ENCODE measurements at places on chromosomes 13 and 19. TPM values are rescaled to one million over a fixed set of nuclear protein-coding genes. Genes with fewer than 3 reads are reported as not detected.

DNA sequence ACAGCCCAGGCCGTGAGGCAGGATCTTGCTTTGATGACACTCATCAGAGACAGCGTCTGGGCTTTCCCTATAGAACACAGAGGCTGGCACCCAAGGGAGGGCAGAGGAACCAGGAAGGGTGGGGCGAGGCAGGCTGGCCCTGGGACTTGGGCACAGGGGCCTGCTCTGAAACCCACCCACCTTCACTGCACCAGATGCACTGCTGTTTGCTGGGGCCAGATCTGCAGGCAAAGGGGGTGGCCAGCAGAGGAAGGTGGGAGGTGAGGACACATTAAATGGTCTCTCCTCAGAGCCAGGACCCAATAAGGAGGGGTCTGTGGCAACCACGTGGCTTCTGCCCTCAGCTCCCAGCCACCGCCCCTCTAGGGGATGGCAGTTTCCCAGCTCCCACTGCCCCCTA lies 6.6 kb upstream of the VSTM2B start:
- no peak overlapping the region for H3K27ac ChIP-seq
- no peak for DNase-seq
- H3K27me3 ChIP-seq, result peaks cover 16% of the 10 kb centered on the region
- no peaks in the 10 kb centered on the region for H3K36me3 ChIP-seq
- no peaks in the 10 kb centered on the region for H3K4me1 ChIP-seq
- H3K4me3 ChIP-seq, result no peak overlapping the region

DNA sequence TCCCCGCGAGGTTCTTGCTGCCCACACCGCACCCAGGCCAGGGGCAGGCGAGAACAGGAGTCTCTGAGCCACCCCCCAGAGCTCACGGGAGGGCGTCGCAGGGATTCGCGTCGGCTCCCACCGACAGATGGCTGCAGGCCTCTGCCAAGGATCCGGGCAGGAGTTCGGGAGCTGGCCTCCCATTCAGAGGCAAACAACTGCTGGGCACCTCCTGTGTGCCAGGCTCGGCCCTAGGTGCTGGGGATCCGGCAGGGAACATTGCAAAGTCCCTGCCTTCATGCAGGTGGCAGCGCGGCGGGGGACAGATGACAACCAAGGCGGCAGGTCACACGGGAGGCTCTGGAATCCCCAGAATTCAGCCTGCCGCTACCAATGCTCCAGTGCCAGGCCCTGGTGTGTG lies 25.3 kb downstream of the LRRC4B start:
- no peaks in the 10 kb centered on the region for H3K4me1 ChIP-seq
- no peak for DNase-seq
- H3K27me3 ChIP-seq, result no peaks in the 10 kb centered on the region
- H3K4me3 ChIP-seq, result no peak overlapping the region
- H3K27ac ChIP-seq, result no peak overlapping the region
- peaks cover 3% of the 10 kb centered on the region for H3K36me3 ChIP-seq

The WDR87 gene
- not detected for total RNA-seq

DNA sequence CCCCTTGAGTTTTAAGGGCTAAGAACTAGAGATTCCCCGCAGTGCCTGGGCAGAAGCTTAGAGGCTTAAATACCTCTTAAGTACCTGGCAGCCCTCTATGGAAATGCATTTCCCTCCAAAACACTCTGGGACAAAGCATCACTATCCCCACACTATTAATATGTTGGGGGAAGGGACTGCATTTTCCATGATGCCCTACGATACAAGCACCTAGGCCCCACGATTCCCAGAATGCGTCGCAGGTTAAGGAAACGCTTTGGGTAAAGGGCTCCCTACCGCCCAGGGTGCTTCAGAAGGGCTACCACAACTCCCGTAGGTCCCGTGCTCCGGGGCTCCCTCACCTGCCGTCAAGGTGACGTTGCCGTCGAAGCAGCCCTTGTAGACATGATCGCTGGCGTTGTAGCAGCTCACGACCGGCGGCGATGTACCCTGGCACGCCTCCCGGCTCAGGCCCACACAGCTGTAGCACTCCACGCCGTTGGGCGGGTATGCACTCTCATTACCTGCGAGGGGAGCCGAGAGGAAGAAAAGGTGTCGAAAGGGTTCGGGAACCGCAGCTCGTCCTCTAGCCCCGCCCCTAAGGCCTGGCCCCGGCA lies 2.5 kb downstream of the LYPD3 start:
- H3K27me3 ChIP-seq, result no peaks in the 10 kb centered on the region
- peak overlapping the region; percentile 81 for H3K4me3 ChIP-seq
- H3K4me1 ChIP-seq, result no peaks in the 10 kb centered on the region
- no peaks in the 10 kb centered on the region for H3K36me3 ChIP-seq
- no peak overlapping the region for H3K27ac ChIP-seq

DNA sequence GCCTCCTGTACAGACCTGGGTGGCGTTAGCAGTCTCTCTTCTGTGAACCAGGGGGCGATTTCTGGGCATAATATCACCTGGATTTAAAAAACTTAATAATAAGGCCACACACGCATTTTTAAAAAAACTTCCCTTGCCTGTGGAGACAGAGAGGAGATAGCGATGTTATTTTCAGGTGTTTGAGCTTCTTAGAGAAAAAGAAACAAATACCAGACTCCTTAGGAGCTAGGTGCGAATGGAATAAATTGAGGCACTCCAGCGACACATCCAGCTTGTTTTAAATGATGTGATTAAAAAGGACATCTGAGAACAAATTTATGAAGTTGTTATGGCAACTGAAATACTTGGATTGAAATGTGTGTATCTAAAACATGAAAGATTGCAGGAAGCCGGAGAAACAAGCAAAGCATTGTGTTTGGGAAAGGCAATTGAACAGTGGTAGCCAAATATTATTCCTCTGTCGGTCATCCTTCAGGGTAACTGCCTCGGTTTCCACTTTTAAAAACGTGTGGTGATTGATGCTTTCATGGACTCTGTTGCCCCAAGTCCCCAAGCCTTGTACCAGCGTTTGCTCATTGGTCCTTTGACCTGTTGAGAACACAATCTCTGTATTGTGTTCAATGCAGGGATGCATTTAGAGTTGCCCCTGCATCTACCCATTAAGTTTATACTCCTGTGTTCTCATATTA lies 158.7 kb downstream of the TM9SF2 start:
- no peaks in the 10 kb centered on the region for H3K36me3 ChIP-seq
- no peak for DNase-seq
- peak overlapping the region; percentile 1 for H3K27ac ChIP-seq
- H3K4me1 ChIP-seq, result peaks cover 21% of the 10 kb centered on the region

GRCh38 chr19:42250666-42251531 lies 4.0 kb downstream of the ERF start:
- H3K4me3 ChIP-seq, result no peak overlapping the region
- H3K4me1 ChIP-seq, result peaks cover 6% of the 10 kb centered on the region
